ENCODE measurements at places on chromosomes 6 and 20.

- DNase-seq, result no peak
Measured at GRCh38 chr6:112288475-112288874, 34.1 kb upstream of the LAMA4 start.

GRCh38 chr20:3203315-3204123 lies 963 bp downstream of the DDRGK1 start:
- peak; percentile 21 for DNase-seq

GRCh38 chr6:45991189-45991588 lies 24.5 kb downstream of the CLIC5 start:
- DNase-seq, result no peak

GRCh38 chr6:143570147-143570853 lies 58.8 kb upstream of the FUCA2 start:
- DNase-seq, result no peak

GRCh38 chr6:37538107-37538506 lies 38.4 kb upstream of the CCDC167 start:
- no peak for DNase-seq

- DNase-seq, result peak; percentile 86
Measured at GRCh38 chr20:13009682-13010406, 1.1 kb downstream of the SPTLC3 start.

- DNase-seq, result no peak
Measured at GRCh38 chr20:60782959-60783625, 469.0 kb upstream of the CDH4 start.

- no peak for DNase-seq
Measured at GRCh38 chr6:36852481-36853147, 13.4 kb upstream of the CPNE5 start.

DNA sequence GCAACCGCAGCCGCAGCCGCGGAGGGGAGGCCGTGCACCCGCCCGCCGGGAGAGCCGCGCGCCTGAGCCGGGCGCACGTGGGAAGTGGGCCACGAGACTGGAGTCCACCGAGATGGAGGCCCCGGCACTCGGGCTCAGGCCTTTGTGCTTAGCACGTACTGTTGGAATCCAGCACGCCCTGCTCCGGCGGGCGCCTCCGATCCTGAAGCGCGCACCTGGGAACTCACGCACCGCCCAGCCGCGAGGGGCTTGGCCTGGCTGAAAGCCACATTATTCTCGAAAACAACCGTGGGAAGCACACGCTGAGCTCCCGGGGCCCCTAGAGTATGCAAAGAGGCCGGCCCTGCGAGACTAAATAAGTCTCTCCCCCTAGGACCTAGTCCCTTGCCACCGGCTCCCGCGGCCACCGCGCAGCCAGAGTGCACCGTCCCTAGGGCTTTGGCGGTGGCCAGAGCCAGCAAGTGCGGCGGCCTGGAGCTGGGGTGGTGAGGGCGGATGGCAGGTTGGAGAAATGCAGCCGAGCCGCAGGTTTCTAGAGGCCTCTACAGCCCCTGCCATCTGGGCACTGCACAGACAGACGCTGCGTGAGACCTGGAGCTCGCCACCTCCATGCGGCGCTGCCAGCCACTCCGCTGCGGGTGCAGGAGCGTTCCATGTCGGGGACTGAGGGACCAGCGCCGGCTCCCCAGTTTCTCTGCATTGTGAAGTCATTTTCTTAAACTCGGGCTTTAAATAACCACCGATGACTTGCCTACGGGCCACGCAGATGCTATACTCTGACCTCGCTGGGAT lies 42.0 kb upstream of the LY86 start:
- no peak for DNase-seq

DNA sequence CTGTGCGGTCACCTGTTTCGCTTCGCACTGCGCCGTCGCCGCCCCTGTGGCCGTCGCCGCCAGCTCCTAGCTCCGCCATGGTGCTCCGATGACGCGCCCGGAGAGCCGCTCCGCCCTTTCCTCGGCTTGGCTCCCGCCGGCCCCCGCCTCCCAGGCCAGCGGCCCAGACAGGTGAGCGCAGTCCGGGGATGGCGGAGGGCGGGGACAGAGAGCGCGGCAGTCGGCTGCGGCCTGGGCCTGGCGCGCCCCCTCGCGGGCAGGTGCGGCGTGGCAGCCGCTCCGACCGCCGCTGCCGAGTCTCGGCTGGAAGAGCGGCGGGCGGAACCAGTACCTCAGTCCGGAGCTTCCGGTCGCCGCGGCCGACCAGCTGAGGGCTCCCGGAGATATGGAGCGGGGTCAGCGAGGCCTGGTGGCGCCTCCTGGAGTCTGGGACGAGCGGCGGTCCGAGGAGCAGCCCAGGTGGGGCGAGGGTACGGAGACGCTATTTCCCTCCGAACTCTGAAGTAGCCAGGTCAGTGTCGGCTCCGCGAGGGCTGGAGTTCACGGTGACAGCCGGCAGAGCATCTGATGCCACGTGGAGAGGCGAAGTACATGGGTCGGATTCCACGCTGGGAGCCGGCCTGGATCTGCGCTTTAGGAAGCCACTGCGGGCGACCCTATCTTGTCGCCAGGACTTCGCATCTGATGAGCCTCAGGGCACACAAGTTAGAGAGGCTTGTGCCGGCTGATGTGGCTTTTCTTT lies at the start of gene MAP7:
TSS of gene MAP7 (minus strand) at position 93 of the 742 bp plus-strand sequence. CDS start at position 79, 14 bp downstream.
- DNase-seq, result no peak

DNA sequence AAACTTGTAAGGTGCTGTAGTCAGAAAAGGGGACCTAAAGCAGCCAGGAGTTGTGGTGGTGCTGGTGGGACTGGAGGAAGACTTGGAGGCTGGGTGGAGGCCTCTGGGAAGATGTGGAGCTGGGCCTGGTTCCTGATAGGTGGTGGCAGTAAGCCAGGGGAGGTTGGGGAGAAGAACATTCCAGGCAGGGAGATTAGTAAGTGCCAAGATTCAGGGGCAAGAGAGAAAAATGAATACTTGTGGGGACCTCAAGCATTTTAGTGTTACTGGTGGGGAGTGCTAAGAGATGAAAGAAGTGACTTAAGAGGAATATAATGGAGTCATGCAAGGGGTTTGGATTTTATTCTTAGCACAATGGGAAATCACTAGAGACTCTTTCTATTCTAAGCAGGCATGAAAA lies 79.0 kb upstream of the B3GAT2 start:
- DNase-seq, result no peak

- DNase-seq, result peak; percentile 49
Measured at GRCh38 chr6:163956571-163957407, 542.3 kb downstream of the QKI start.

- DNase-seq, result no peak
Measured at GRCh38 chr6:166511316-166511715, 75.2 kb downstream of the RAMACL start.

DNA sequence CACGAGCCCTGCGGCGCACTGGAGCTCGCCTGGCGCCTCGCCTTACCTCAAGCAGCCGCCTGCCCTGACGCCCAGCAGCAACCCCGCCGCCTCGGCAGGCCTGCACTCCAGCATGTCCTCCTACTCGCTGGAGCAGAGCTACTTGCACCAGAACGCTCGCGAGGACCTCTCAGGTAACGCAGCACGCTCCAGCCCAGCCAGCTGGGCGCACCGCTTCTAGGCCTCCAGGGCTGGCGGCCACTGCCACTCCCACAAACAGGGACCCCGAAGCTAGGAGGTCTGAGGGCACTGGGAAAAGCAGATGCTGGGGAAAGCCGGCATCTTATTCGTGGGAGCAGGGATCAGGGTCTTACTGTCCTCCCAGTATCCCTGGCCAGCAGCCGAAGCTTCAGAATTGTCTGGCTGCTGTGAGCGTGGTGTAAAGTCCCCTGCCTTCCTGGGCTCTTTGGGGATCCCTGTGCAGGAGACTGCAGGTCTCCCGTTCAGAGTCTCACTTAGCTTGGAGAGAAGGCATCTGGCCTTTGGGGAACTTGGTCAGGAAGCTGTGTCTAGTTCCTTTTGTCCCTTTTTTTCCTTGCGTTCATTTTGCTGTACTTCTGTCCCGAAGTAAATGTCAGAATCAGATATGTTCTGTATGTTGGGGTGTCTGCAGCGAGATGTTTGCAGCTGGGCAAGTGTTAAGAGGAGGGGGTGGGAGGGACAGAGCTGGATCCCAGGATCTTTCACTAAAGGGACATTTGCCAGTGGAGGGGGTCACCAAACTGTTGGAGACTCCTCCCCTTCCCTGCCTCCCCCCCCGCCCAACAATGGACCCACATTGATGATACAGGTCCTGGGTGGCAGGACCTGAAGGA lies 1.8 kb downstream of the FOXF2 start:
- no peak for DNase-seq

DNA sequence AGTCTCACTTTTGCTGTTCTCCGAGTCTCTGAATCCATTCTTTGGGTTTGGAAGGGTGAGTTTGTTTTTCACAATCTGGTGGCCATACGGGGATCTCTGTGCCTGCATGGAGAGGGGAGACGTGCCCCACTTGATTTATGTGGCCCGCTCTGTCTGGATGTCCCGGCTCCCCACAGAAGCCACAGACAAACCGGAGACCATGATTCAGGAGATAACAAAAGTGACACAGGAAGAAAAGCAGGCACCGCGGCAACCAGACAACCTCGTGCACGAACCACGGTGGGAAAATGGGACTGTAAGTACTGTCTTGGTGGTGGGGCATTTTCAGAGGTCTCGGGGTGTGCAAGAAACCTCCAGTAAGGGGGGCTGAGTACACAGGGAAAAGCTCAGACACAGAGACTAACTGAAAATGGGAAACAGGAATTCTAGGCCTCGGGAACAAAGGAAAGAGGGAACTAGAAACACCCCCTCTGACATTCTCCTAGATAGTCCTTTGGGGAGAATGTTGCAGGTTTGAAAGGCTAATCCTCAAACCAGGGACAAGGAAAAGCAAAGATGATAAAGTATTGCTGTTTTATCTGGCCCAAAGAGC lies 22.1 kb upstream of the ZNF318 start:
- DNase-seq, result no peak

GRCh38 chr20:24489631-24490260 lies 20.3 kb downstream of the SYNDIG1 start:
- no peak for DNase-seq

DNA sequence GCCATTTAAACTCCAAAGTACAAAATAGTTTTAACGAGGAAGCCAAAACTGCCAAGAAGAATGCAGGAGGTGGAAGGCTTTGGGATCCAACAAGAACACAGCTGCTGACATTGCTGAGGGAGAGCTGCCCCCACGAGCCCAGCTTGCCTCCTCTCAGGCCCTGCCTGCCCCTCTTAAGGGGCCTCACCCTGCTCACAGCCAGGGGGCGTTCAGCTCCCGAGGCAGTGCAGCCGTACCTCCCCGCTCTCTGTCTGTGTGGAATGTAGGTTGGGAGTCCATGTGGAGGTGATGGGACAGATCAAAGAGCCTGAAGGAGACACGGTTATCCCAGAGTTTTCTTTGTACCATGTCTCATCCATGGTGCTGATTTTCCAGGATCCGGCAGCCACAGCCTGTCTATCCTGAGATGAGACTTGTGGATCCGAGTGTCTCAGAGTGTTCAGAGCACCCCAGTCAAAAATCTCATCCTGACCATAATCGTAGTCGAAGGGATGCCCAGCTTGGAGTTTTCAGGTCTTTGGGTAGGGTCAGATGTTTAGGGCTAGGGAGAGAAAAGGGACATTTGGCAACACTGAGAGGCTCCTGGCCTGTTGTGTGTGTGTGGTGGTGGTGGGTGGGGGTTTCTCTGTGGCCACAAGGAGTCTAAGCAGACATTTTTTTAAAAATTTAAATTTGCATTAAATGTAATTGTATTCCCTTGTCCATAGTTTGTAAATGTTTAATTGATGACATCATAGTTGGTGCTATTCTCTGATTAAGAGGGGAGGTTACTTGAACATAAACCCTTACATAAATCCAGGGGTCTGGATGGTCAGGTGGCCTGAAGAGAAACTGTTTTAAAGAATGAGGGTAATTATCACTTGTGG lies 111.4 kb upstream of the CLDN20 start:
- no peak for DNase-seq

GRCh38 chr6:51077821-51078518 lies 259.3 kb downstream of the TFAP2B start:
- no peak for DNase-seq

GRCh38 chr6:43644940-43645612 lies at the start of gene RSPH9:
Gene RSPH9, plus strand, starts transcription at chr6:43645036. Its CDS starts 63 bp downstream, at chr6:43645099.
- DNase-seq, result peak; percentile 70

GRCh38 chr6:140684776-140685550 lies 1310.5 kb upstream of the CITED2 start:
- DNase-seq, result no peak

DNA sequence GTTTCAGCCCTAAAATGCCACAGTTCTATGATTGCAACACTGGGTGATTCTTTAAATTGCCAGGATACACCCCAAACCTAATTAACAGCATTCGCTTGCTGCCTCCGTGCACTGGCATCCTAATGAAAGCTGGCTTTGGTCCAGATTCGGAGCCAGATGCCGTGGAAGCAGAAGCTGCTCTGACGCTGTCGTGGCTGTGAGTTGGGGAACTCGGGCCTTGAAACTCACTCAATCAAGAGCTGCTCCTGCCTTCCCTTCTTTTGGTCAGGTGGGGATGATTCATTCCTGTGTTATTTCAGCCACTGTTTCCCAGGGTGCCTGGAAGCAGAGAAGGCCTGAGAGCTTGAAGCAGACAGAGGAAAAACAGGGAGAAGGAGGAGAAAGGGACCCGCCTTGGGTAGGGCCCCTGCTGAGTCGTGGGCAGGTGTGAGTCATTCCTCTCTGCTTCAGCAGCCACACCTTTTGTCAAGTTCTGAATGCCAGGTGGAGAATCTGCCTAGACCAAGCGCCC lies 36.2 kb upstream of the DSP start:
- peak; percentile 35 for DNase-seq

DNA sequence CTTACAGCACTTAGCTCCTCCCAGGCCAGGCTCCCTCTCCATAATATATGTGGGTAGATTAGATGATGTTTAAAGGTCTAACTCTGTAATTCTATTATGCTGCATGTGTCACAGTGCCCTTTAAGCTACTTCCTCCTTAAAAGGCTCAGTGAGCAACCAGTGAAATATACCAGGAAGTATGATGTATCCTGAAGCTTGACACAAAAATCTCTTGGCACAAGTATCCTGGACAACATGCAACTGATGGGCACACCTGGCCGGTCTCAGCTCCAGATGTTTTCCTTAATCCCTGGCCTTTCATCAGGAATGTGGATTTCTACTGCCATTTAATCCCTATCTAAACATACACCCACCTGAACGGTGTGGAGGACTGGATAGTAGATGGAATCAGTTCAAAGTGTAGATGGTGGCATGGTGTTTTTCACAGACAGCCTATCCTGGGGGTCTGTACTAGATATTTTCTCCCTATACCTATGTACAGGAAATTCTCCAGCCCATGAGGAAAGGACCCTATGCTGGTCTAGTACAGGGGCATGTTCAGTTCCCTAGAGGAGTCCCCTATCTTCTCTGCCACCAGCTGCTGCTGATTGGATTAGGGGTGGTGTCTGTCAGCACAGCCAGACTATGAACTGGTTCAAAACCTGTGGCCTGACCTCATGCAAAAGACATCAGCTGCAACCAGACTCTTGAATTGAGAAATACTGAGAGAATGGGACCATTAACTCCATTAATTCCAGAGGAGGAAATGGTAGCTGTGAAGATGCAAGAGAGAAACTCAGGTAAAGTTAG lies 59.4 kb upstream of the CITED2 start:
- DNase-seq, result no peak

- DNase-seq, result no peak
Measured at GRCh38 chr6:169801396-169802160, 50.2 kb downstream of the ERMARD start.
